ENCODE measurements at places on chromosomes 6 and 20.

DNA sequence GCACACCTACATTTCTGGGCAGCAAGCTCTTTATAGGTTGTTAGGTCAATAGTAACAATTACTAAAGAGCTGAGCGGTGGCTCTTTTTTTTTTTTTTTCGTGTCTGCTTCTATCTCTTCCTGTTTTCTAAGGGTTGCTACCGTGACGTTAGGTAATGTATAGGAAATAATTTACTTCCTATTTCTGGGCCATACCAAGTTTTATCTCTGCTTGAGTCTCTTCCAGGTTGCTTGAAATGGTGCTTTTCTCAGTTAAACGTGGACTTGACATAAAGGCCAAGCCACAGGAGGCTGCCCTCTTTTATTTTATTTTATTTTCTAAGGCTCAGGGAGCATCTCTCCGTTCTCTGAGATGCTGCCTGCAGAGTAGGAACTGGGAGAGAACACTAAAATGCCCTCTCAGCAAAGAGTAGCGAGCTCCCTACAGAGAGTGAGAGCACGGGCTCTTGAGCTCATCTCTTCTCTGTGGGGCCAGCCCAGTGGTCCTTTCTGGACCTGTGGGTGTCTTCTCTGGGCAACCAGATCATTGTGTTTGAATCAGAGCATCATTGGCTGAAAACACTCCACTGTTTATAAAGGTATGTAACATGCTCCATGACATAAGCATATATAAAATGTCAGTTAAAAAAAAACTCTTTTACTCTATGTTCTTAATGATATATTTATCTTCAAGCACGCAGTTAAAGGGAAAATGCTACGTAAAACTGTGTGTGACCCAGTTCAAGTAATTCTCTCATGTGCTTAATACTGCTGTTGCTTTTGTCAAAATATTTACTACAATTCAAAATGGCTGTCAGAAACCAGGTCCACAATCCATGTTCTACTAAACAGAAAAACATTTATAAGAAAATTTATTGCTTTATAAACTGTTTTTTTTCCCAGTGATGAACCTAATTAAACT is at the start of gene ZNF831:
ZNF831 (plus strand) TSS at position 191 of the 900 bp plus-strand sequence. CDS start 27,199 bp downstream, outside the sequence.
- no peak for DNase-seq

GRCh38 chr6:162200041-162200440 is 527.5 kb downstream of the PRKN start:
- DNase-seq = no peak

DNA sequence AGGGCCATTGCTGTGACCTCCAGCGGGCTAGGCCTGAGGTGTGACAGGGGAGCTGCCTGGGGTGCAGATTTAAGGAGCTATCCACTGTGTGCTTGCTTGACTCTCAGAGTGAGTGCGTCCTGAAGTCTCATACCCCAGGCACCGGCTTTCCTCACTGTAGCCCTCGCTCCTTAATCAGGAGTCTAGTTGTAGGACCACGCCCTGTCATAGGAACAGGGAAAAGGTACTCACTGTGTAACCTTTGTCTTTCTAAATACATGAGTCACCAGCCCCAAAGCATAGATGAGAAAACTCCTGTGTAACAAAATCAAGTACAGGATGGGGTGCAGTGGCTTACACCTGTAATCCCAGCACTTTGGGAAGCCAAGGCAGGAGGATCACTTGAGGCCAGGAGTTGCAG is 141.7 kb downstream of the TMEM242 start:
- DNase-seq = no peak

DNA sequence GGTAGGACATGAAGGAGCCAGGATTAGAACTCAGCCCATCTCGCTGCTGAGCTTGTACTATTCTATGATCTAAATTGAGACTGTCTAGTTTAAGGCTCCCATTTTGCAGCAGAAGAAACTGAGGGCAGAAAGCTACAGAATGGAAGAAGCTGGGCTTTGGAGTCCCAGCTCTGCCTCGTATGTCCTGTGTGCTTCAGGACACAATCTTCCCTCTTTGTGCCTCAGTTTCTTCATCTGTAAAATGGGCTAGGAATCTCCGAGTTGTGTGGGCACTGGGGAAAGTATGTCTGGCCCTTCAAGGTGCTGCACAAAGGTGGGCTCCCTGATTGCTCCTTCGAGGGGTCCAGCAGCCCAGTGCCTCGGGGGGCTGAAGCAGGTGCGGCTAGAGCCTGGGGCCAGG is 20.7 kb downstream of the NOL4L start:
- DNase-seq = no peak

DNA sequence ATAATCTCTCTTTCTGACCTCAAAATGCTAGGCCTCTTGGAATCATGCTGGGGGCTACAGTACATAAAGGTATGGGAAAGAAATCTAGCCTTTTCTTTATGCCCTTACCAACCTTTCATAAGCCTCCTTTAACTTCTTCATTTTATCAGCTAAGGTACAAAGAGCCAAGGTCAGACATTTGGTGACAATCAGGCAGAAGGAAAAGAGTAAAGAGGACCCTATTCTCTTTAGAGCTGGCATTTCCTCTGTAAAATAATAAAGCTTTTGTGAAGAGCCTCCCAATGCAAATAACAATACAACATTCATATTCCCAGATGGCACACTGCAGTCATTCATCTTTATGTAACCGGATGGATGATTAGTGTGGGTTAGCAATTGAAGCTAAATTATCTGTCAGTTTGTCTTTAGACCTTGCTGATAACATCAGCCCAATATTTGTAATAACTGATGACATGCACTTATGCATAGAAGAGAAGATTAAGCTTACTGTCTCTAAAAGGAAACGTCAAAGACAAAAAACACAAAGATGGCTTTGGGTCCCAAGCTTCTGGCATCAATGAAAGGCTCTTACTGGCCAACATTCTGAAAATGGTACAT is 163.1 kb downstream of the IBTK start:
- no peak for DNase-seq

- DNase-seq = peak; percentile 88
Measured at GRCh38 chr20:52494244-52494643, 302.7 kb upstream of the ZFP64 start.

GRCh38 chr20:48259456-48259855 is 474.2 kb upstream of the SULF2 start:
- DNase-seq = no peak

DNA sequence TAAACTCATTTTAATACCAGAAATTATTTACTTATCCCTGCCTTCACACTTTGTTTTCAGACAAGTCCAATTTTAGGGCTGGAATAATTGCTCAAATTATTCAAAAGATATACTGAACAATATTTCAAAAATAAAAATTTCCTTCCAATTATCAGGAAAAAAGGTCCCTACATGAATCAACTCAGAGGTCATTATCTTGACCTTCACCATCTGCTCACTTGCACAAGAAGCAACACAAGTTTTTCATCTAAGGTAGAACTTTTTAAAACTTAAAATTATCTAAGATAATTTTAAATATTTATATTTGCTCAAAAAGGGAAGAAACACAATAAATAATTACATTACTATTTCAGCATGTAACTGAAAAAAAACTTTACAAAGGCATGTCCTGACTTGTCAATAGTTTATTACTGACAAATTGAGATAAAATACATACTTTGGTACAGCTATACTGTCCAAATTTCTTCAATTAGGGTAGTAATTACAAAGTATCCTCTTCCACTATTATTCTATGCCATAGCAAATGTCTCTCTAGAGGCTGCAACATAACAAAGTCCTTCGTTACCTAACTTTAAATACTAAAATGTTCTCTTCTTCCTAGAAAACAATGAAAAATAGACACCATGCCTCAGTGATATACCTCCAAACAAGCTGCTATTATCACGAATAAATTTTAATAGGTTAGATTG is 2.4 kb downstream of the CEP85L start:
- DNase-seq = no peak

GRCh38 chr6:118746825-118747174 is 95.4 kb upstream of the CEP85L start:
- no peak for DNase-seq

DNA sequence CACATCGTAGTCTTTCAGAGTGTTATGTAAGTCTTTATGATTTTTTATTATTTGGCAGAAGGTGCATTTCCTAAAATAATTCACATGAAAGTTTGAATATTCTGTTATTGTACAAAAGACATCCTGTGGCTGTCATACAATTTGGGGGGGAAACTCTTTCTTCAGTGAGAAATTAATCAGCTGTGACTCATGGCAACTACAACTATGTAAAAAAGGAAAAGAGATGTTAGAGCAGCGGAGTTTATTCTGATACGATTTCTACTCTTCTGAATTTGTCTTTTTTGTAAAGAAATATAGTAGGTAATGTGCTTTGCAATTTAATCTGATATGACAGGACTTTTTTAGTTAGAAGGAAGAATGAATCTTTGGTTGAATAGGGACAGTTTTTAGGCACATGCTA is 14.2 kb downstream of the COL19A1 start:
- no peak for DNase-seq

GRCh38 chr20:62583424-62583920 is 58.8 kb upstream of the SLCO4A1 start:
- DNase-seq = no peak

GRCh38 chr6:40735121-40735520 is 148.0 kb upstream of the LRFN2 start:
- no peak for DNase-seq

DNA sequence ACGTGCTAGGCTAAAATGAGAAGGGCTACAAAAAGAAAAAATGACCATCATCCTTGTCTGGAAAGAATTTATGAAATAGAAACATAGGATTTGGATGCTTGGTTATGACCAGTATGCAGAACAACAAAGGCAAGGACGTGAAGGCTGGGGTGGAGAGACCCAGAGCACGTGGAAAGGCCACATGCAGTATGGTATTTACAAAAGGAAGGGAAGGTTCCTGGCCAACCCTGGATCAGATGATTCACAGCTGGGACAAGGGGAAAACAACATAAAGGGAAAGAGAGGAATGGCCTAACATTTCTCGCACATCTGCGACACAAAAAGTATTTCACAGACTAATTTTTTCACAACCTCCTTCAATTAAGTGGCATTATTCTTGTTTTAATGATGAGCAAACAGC is 8.2 kb downstream of the STX7 start:
- no peak for DNase-seq

DNA sequence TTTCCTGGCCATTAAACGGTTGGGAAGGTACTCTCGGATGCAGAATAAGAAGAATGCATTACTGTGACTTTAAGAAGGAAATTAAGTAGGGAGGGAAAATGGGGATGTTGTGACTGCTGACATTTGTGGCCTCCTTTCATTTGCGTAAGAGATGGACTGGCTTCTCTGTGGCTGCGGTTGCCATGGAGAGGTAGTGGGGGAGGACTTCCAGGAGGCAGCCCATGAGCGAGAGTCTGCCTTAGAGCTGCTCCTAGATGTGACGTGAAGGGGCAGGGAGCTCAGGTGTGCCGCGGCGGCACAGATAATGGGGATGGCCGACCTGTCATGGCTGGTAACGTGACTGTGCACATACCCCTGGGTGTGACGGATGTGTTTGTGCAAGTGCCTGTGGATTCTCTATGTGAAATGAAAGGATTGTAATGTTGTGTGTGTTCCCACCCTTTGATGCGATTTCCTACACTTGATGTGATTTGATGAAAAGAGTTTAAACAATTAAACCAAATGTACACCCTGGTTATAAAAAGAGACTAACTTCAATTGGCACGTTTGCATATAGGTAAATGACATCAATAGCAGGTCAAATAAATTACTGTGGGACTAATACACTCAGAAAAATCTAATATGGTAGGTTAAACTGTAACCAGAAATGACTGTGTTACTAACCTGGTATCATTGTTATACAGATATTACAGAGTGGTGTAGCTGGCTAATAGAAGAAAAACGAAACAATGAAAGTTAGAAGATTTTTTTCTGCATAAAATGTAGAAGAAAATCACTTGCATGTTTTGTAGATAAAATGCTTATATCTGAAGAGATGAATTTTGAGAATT is 48.9 kb downstream of the HIVEP1 start:
- no peak for DNase-seq

- DNase-seq = no peak
Measured at GRCh38 chr6:168217880-168218537, 101.6 kb downstream of the DACT2 start.
